ENCODE measurements at places on chromosomes 1 and 21.

- no peak for DNase-seq
These were observed 1.0 kb upstream of the TP73 start for GRCh38 chr1:3651026-3651929.

- no peak for DNase-seq
These were observed 4.7 kb downstream of the AMY2B start for GRCh38 chr1:103576065-103576464.

DNA sequence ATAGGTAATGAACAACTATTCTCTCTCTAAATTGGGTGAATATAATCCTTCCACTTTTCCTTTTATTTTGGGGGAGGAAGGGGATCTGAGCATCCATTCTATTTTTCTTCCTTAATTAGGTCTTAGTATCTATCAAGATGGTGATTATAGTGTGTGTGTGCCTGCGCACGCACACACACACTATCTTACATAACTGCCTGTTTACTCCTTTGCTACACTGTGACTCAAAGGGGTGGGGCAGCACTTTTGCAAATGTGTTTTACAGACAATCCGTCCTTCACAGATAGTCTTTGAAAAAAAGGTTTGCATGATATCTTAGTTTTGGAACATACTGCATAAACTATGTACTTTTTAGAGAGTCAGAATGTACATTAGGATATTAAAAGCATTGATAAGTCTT is 191.5 kb downstream of the SDCCAG8 start:
- DNase-seq = no peak

DNA sequence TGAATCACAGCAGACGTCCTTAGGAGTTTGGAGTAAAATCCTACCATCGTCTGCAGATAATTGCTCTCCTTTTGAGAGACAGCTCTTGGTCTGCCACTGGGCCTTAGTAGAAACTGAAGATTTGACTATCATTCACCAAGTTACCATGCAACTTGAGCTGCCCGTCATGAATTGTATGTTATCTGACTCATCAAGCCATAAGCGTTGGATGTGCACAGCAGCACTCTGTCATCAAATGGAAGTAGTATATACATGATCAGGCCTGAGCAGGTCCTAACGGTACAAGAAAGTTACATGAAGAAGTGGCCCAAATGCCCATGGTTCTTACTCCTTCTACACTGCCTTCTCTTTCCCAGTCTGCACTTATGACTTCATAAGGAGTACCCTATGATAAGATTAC is 317.8 kb downstream of the GPATCH2 start:
- no peak for DNase-seq

DNA sequence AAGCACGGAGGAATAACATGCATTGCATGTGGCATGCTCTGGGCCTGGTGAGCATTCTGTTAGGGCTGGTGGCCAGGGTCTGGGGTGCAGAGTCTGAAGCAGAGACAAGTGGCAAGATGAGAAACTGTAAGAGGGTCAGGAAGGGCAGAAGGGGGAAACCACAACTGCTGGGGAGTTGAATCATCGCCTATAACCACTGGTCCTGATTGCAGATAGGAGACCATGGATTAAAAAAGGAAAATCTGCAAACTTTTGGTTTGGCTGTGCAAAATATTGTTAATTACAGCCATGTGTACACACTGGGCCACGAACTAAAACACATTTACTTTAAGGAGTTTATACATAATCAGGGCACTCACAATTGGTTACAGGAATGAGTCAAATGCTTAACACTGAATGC is 76.6 kb downstream of the TGFBR3 start:
- no peak for DNase-seq

DNA sequence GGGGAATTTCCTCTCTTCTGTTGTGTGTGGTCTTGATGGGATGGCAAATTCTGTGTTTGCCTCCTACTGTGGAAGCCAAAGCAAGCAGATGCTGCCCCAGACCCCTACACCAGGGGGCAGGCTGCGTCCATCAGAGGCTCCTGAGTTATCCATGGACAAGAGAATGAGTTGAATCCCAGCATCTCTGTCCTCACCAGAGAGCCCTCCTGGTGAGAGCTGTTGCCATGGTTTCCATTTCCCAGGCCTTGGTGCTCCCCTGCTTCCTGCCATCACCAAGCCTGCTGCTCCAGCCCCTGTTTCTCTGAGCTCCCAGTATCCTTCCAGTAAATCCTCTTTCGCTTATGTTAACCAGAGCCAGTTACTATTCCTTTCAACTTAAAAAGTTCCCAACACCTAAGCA is 20.4 kb upstream of the GNG12 start:
- DNase-seq = peak; percentile 76

DNA sequence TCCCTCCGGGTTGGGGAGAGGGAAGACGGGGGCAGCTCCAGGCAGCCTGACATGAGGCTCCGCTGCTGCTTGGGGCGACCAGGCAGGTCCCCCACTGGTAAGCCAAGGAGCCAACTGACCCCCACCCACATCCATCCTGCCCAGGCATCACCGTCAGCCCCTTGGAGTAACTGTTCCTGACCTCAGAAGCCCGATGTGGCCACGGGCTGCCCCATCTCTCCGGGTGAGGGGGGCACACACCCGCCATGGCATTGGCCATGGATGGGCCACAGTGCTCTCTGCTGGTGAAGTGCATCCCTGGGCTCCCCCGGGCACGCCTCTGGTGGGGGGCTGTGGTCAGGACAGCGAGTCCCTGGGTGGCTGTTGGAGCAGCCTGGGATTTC is 100.0 kb downstream of the CRYAA start:
- DNase-seq = no peak

GRCh38 chr21:25638660-25639550 is at the start of gene JAM2:
JAM2 (plus strand) TSS chr21:25639258; CDS start chr21:25639822, 564 bp downstream.
- DNase-seq = no peak

DNA sequence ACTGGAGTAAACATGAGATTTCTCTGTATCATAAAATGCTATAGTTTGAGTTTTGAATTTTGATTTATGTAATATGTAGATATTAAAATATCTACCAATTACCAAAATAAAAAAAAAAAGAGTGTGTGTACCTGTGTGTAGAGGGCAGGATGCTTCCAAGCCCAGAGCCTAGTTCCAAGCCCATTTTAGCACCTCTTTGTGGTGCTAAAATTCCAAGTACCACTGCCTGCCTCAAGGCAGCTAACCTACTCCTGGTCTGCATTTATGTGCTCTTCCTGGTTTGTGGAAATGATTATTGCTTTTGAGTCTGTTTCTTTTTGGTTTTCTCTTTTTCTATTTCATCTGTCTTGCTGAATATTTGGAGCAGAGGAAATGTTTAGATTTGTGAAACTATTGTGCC is 8.7 kb upstream of the POU2F1 start:
- no peak for DNase-seq

- DNase-seq = peak; percentile 86
These were observed 37.4 kb upstream of the WASF2 start for GRCh38 chr1:27527223-27527889.

DNA sequence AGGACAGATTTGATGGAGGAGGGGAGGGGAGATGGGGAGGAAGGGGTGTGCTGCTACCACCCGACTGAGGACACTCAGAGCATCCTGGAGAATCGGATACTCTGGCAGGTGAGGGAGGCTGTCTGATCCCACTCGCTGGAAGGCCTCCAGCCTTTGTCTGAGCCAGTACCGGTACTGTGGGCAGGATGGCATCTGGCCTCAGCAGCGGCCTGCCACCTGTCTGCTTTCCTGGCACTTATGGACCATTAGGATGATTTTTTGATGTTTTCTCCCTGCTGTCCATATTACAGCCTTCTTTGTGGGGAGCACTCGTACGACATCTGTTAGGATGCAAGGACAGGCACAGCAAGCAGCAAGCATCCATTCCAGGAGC is 11.5 kb downstream of the ATP2B4 start:
- DNase-seq = no peak

- DNase-seq = no peak
These were observed 33.7 kb downstream of the RAB3B start for GRCh38 chr1:51956528-51957509.

DNA sequence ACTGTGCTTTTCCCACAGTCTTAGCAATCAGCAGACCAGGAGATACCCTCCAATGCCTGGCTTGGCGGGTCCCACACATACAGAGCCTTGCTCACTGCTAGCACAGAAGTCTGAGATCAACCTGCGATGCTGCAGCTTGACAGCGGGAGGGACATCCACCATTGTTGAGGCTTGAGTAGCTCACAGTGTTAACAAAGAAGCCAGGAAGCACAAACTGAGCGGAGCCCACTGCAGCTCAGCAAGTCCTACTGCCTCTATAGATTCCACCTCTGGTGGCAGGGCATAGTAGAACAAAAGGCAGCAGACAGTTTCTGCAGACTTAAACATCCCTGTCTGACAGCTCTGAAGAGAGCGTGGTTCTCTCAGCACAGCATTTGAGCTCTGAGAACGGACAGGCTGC is 33.4 kb downstream of the MNDA start:
- DNase-seq = no peak

- DNase-seq = no peak
These were observed 9.8 kb downstream of the IFNGR2 start for GRCh38 chr21:33412832-33413519.

GRCh38 chr1:43300378-43301094 is at the start of gene TIE1:
TIE1 (plus strand) TSS chr1:43300982; CDS start chr1:43301072, 90 bp downstream.
- no peak for DNase-seq

- no peak for DNase-seq
These were observed 27.7 kb upstream of the AJAP1 start for GRCh38 chr1:4626560-4627319.

- no peak for DNase-seq
These were observed 37.0 kb upstream of the RXRG start for GRCh38 chr1:165481820-165482532.

DNA sequence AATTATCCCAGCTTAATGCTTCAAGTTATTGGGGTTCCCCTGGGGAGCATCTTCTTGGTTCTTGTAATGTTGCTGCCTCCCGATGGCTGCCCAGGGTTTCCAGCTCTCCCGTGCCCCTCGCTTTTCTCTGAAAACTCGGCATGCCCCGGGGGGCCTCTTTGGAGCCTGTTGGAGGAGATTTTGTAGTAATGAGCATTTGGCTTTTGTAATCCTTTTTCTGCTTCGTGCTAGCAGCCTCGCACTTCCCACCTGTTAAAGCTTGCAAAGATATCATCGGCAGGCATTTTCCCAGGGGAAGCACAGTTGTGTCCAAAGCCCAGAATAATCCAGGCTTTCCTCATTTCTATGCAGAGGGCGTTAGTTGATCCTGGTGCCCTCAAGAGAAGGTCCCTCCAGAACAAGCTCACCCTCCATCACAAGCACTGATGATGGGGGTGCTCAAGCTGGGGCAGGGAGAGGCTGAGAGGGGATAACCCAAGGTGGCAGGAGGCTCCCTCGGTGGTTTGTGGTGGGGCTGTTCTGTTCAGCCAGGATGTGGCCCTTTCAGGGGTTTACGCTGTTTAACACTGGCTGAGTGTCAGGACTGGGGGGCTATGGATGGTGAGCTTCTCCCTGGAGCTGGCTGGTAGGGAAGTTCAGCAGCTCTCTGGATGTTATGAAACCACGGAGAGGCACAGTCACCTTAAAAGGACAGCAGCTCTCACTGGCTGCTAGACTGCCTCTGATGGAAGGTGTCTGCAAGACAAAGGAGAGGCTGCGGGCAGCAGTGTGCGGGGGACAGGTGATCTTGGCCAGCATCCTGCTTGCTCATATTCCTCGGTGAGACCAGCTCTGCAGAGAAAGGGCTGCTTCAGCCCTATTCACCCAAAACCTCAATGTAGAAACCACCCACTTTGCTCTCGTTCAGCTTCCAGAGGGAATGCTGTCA is 477.1 kb upstream of the VAMP3 start:
- DNase-seq = no peak

- DNase-seq = no peak
These were observed 86.2 kb upstream of the GNG12 start for GRCh38 chr1:67919274-67920072.

DNA sequence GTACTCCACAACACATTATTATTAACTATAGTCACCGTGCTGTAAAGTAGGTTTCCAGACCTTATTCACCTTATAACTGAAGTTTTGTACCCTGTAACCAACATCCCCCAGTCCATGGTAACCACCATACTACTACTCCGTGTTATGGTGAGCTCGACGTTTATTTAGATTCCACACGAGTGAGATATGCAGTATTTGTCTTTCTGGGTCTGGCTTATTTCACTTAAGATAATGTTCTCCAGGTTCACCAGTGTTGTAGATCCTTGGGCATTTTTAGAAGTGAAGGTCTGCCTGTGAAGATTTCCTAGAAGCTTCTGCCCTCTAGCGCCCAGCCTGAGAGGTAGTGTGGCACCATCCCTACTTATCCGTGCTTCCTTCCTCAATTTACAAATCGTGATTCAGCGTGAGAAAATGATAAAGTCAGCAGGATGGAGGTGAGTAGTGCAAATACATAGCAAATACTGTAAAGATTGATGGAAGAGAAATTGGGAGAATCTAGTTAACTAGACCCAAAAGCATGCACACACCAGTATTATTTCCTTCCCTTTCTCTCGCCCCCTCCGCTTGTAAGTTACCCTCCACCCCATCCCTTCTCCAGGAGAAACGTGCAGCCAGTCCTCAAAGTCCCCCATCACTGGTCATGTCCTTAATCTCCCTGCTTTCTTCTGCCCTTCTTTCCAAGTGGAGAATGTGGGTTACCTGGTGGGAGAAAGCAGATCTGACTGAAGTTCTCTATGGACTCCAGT is 36.0 kb upstream of the DISC1 start:
- DNase-seq = peak; percentile 25

DNA sequence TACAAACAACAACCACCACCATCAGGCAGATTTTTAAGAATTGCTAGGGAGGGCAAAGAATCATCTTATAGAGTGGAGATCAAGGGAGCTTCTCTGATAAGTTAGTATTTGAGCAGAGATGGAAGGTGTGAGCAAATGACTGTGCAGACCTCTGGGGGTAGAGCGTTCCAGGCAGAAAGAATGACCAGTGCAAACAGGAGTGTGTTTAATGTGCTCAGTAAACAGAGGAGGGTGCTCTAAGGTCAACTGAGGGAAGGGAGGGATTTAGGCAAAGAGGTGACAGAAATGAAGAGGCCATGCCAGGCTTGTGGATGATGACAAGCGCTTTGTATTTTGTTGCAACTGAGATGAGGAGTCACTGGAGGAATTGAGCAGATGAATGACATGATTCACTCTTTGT is 172.5 kb upstream of the GJB5 start:
- DNase-seq = no peak

DNA sequence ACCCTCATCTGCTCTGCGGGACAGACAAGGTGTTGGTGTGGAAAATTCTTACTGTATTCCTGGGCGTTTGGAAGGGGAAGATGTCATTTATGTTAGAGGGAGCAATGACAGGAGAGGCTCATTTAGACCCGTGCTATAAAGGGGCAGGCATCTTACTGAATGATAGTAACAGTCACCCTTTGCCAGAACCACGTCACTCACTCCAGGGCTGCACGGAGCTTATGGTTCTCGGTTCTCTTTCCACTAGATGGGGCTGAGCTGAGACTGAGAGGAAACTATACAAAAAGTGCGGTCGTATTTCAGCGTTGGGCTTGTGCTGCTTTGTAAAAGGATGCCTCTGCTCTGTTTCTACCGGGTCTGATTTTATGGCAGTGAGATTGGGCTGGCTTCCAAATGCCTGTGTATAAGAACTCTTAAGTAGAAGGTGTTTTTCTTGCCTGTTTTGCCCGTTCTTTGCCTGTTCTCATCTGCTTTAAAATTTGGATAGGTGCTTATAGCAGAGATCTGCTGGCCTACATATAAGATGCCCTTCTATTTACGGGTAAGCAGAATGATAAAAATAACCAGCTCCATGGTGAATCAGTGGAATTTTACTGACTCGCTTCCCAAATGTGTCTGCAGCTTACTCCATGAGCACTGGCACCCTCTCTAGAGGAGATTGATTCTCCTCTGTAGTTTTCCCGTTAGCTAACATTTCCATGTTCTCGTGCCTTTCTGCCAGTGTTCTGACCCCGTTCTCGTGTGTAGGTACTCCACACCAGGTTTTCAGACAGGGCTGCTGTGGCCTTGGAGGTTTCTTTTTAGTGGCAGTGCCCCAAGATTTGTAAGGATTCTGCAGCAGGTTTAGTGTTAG is 55.9 kb downstream of the MRPS6 start:
- DNase-seq = no peak

- peak; percentile 1 for DNase-seq
These were observed 39.5 kb downstream of the TOR3A start for GRCh38 chr1:179121159-179121938.

Data from NCI-H1436 (cell line).